Right kidney (tissue), 9 donors: ENCODE measurements at places on chromosomes 7 and 10.

GRCh38 chr7:132239422-132239994, 336.8 kb downstream of the PLXNA4 start:
- DNase-seq, result no peak

- DNase-seq, result peak; percentile 77
These were observed 44.8 kb downstream of the MYOF start for GRCh38 chr10:93437086-93437945.

DNA sequence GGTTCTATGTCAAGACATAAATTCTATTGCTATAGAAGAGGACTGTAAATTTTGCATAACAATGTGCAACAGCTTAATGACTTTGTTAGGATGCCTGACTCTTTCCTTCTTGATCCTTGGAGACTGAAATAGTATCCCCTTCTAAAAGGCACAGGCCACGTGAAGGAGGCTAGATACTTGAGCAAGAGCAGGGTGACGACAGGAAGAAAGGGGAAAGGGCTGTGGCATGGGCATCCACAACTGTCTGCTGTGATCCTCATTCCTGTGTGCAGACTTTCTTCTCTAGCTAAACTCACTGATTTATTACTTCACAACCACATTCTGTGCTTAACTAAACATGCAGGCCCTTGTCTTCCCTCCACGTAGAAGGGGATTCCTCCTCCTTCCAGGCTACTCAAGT, 1111.8 kb upstream of the C7orf33 start:
- peak; percentile 17 for DNase-seq

- DNase-seq, result no peak
These were observed 231.6 kb downstream of the CELF2 start for GRCh38 chr10:11249152-11249807.

DNA sequence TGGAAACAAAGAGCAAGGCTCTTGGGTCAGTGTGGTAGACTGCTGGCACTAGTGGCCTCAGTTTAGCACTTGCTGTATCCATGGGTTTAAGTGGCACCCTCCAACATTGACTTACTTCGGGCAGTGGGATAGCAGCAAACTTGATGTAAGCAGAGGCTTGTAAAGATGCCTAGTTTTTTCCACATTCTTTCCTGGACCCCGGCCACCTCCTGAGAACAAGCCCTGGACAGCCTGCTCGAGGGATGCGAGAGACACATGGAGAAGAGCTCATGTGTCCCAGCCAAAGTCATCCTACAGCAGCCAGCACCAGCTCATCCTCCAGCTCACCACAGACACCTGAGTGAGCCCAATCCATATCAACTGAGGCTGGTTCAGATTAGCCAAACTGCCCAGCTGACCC, 142.7 kb upstream of the PCBD1 start:
- no peak for DNase-seq

- DNase-seq, result no peak
These were observed 2.4 kb downstream of the CCT6A start for GRCh38 chr7:56053993-56054392.

- DNase-seq, result no peak
These were observed 149.8 kb downstream of the NSUN6 start for GRCh38 chr10:18501629-18502028.

- DNase-seq, result peak; percentile 8
These were observed 153.9 kb downstream of the SNX13 start for GRCh38 chr7:17786314-17786852.

DNA sequence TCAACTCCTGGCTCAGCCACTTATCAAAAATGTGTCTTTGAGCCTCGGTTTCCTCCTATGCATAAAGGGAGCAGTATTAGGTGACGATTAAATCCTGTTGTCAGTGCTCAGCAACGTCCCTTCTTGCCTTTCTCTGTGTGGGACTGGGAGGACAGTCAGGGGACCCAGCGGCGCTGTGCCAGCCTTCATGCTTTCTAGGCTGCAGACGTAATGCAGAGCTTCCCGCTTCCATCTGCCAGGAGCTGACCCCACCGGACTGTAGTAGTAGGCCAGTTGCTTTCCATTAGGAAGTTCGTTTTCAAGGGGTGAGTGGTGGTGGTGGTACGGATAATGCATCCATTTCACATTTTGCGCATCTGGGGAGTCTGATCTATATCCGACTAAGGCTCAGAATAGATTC, 321.8 kb downstream of the PLXNA4 start:
- no peak for DNase-seq

- peak; percentile 54 for DNase-seq
These were observed 45.5 kb upstream of the CYTH3 start for GRCh38 chr7:6317797-6318438.

- DNase-seq, result no peak
These were observed 22.6 kb downstream of the SH3PXD2A start for GRCh38 chr10:103832806-103833205.

DNA sequence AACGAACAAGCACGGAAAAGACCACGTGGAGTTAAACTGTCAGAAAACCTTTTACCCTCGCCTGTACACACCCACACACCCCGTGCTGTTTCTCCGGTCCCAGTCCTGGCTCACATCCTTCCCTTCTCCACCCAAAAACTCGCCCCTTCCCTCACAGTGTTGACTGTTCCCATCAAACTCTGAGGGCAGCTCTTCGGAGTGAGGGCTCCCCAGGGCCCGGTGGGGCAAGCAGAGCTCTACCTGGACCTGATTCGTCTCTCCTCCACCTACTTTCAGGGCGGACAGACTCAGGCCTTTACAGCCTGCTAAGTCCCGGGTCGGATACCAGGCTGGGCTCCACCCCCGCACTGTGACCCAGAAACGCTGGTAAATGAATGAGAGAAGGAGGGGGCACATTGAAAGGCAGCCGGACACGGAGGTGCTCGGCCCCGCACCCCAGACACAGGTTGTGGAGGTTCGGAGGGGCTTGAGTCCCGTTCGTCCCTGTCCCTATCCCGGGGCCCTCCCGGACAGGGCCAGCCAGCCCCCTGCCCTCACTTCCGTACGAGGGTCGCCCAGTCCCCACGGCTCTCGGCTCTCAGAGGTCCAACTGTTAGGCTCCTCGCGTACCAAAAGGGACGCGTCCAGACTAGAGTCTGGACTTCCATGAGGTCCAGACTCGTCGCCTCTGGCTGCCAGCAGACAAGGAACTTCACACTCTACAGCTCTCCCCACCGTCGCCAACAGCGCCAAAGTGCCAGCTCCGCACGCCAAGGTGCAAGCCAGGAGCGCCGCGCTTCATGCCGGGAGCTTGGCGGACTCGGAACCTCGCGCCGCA, 31.7 kb upstream of the ASL start:
- DNase-seq, result peak; percentile 74

GRCh38 chr7:26202019-26202990, 760 bp downstream of the CBX3 start:
- peak; percentile 71 for DNase-seq

GRCh38 chr7:93856323-93856722, 34.2 kb downstream of the TFPI2 start:
- no peak for DNase-seq

GRCh38 chr10:36764823-36765222, 360.6 kb upstream of the ANKRD30A start:
- DNase-seq, result no peak

- no peak for DNase-seq
These were observed 32.6 kb downstream of the NET1 start for GRCh38 chr10:5445006-5445405.

GRCh38 chr7:39741942-39742623, 118.7 kb downstream of the RALA start:
- no peak for DNase-seq

GRCh38 chr10:10314626-10315025, 703.0 kb upstream of the CELF2 start:
- no peak for DNase-seq

DNA sequence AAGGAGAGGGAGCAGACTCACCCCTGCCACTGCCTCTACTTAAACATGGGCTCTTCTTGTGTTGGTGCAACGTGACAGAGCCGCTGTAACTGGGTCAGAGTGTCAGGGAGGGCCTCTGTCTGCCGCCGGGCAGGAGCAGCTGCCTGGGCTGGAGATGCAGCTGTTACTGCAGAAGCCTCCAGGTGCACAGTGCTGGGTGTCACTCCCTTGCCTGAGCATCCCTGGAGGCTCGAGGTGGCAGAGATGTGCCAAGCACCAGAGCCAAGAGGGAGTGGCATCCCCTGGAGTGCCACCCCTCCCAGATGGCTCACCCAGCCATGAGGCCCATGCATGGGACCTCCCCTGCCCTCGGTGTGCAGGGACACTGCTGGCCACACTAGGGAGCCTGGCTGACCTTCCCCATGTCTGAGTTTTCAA, 145.7 kb downstream of the PRPF18 start:
- no peak for DNase-seq

GRCh38 chr10:106708506-106708905, 456.0 kb downstream of the SORCS1 start:
- DNase-seq, result no peak

DNA sequence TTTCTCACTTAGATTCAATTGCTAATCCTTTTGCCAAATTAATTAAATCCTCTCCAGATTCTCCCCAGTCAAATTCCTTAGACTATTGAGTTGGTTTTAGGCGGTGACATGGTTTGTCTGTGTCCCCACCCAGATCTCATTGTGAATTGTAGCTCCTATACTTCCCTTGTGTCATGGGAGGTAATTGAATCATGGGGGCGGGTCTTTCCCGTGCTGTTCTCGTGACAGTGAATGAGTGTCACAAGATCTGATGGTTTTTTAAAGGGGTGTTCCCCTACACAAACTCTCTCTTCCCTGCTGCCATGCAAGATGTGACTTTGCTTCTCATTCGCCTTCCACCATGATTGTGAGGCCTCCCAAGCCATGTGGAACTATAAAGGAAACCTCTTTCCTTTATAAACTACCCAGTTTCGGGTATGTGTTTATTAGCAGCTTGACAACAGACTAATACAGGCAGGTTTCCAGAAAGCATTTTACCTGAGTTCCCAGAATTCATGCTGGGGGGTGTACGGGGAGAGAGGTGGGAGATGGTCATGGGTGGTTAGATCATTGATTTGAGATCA, 44.7 kb upstream of the GARS1 start:
- DNase-seq, result no peak

GRCh38 chr7:573269-573932, 53.8 kb upstream of the PDGFA start:
- peak; percentile 66 for DNase-seq

DNA sequence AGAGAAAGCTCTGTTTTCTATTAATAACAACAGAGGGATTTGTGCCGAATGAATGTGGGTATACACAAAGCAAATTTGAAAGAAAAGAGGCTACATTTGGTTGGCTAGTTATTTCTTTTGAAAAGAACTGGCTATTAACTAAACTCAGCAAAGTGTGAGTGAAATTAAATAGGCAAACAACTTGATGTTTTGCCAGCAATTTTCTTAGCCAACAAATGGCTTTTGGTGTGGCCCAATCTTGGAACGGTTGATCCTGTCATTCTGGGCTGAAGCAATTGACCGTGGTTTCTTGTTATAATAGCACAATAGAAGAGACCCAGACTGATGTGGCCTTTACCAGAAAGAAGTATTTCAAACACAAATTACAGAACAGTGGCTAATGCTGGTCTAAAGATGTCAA, 898.6 kb downstream of the KCNMA1 start:
- no peak for DNase-seq

DNA sequence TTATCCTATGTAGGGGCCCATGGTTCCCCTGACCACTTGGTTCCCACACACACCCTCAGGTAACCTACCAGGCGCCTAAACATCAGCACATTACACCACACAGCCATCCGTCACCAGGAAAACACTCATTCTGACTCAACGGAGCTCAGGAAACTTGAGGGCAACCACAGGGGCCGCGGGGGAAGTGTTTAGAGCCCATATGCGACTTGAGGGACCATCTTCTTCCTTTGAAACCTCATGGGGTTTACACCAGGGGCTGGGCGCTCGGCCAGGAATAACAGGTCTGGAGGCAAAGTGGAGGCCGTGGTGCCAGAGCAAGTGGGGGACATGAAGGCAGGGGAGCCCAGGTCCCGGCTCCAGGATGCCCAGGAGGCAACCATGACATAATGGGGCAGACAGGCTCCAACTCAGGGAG, 1.5 kb downstream of the STX1A start:
- DNase-seq, result no peak

GRCh38 chr10:95920798-95921426, 13.1 kb downstream of the CC2D2B start:
- no peak for DNase-seq

DNA sequence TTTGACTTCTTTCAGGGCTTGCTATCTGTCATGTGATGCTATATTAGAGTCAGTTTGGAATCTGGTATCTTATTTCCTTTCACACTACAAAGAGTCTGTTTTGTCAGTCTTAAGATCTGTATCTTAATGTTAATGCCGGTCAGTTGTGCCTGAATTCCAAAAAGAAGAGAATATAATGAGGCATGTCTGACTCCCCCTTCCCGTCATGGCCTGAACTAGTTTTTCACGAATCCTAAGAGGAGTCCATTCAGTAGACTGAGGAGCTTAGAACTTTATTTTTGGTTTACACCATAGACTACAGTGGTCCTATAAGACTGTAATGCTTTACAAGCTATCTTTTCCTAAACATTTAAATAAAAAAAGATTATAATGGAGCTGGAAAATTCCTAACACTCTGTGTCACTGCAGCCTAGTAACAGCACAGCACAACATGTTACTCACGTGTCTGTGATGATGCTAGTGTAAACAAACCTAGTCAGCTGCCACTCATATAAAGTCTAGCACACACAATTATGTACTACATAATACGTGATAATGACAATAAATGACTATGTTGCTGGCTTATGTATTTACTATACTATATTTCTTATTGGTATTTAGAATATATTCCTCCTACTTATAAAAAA, 50.6 kb downstream of the VPS41 start:
- DNase-seq, result no peak

DNA sequence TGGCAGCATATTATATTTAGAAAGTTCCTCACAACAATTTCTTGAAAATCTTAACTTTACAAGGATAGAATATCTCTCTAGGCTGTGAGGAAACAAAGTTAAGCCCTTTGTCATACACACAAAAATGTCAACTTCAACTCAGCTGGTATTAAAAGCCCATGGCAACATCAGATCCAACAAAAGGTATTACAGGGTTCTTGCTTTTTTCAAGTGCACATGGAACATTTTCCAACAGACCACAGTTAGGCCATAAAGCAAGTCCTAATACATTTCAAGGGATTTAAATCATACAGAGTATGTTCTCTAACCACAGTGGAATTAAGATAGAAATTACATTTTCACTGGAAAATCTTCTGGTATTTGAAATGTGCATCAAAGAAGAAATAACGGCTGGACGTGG, 71.9 kb upstream of the OIT3 start:
- DNase-seq, result no peak

- no peak for DNase-seq
These were observed 90.5 kb upstream of the ARMC3 start for GRCh38 chr10:22837351-22837750.

DNA sequence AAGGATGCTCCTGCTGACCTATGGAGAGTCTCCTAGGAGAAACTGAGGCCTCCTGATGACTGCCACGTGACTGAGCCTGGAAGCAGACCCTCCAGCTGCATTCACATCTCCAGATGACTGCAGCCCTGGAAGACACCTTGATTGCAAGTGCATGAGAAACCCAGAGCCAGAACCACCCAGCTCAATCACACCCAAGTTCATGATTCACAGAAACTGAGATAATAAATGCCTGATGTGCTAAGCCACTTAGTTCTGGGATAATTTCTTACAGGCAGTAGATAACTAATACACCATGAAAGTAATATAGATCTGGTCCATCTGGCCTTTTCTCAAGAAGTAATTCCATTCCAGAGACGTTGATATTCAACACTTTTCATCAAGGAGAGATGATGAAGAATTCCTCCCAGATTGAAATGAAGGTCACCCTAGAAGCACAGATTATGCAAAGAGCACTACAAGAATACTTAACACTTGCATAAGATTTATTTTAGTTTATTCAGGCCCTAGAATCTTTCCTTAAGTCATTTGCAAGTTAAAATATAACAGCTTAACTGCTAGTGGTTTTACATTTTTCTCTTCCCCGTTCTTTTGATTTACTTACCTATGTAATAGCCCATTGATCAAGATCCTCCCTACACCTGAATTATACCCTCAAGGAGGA, 208.2 kb upstream of the INHBA start:
- DNase-seq, result no peak
